Kidney tubule cell (primary cell): ENCODE measurements at places on chromosomes 12 and 14.
A peak's percentile ranks its signal among the peaks of the same experiment; 100 is the strongest.

GRCh38 chr14:93120517-93120916 lies 4.8 kb upstream of the ITPK1 start:
- no peak for DNase-seq

GRCh38 chr12:122423258-122424165 lies 1.0 kb upstream of the CLIP1 start:
- peak; percentile 55 for DNase-seq

GRCh38 chr12:128103152-128103551 lies 163.8 kb upstream of the TMEM132C start:
- DNase-seq, result no peak

DNA sequence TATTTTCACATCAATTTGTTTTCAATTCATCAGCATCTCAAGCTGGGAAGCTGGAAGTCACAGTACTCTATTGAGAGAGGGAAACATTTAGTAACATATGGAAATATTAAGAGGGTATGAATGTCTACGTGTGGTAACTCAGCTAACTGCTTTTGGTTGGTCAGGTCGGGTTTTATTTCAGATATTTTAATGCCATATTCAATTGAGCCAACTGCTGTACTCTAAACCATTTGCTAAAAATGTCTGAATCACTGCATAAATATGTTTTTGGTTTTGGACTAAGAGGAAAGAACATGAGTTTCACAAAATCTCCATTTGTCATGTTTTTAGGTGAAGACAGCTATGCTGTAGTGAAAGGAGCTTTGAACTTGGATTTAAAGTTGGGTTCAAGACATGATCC lies 18.9 kb upstream of the PPFIBP1 start:
- DNase-seq, result no peak

DNA sequence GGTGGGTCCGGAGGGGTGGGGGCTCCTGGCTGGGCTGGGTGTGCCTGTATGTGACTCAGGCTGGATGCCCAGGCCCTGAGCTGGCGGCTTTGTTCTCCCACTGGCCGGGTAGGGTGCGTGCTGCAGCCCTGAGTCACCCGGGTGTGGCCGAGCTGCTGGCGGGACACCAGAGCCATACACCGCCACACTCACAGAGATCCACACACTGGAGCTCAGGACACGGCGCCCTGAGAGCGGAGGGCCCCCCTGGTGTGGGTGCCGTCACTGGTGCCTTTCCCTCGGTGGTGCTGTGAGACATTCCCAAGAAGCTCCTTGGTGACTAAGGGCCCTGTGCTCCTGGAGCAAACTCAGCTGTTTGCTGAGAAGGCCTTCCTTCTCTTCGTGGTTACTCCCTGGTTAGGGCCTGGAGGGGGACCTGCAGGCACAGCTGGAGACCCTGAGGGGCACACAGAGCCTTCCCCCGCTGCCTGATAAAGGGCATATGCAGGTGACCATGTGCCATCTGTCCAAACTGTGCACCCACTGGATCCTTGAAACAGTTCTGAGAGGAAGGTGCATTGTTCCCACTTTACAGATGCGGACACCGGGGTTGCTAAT lies 44.3 kb downstream of the KRT80 start:
- DNase-seq, result peak; percentile 100

DNA sequence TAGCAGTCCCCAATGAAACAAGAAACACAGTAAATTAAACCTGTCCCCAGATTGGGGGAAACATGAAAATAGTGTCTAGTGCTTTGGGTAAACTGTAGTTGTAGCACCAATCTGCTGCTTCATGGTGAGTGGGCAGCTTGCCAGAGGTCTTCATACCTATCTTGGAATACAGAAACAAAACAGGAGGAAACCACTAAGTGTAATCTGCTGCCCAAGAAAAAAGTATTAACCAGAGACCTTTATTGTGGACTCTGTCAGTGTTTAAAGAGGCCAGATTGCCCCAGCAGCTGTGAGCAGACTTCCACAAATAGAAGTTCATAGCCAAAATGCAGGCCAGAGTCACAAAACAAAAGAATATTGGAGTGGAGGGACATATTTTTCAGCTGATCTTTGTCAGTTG lies 2.3 kb downstream of the ISCU start:
- no peak for DNase-seq
